ENCODE measurements at places on chromosomes 5 and 9.

- DNase-seq, result no peak
Measured at GRCh38 chr5:33675958-33676464, 215.8 kb downstream of the ADAMTS12 start.

- no peak for DNase-seq
Measured at GRCh38 chr5:94268226-94268625, 350.2 kb downstream of the KIAA0825 start.

GRCh38 chr9:20562051-20562450, 60.2 kb downstream of the MLLT3 start:
- DNase-seq, result no peak

DNA sequence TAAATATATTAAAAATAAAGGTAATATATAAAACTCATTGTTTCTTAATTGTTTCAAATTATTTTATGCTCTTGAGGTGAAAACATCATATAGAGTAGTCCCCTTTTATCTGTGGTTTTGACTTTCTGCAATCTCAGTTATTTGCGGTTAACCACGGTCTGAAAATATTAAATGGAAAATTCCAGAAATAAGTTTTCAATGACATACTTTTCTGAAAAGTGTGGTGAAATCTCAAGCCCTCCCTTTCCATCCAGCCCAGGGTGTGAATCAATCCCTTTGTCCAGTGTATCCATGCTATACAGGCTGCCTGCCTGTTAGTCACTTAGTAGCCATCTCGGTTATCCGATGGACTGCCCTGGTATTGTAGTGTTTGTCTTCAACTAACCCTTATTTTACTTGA, 546.7 kb upstream of the DMAC1 start:
- DNase-seq, result no peak

DNA sequence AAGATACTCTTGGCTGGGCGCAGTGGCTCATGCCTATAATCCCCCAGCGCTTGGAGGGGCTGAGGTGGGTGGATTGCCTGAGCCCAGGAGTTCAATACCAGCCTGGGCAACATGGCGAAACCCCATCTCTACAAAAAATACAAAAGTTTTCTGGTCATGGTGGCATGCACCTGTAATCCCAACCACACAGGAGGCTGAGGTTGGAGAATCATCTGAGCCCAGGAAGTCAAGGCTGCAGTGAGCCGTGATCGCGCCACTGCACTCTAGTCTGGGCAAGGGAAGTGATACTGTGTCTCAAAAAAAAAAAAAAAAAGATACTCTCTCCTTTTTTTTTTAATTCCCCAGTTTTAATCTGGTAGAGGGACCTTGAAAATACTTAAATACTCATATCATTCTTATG, 15.0 kb downstream of the ANKRD33B start:
- DNase-seq, result no peak

GRCh38 chr9:109794361-109795012, 14.5 kb downstream of the PALM2AKAP2 start:
- DNase-seq, result peak; percentile 5

GRCh38 chr5:134586866-134587524, 45.6 kb downstream of the SAR1B start:
- DNase-seq, result peak; percentile 83

GRCh38 chr5:174397206-174397605, 327.2 kb upstream of the MSX2 start:
- no peak for DNase-seq

GRCh38 chr5:172479034-172479783, 24.9 kb upstream of the SH3PXD2B start:
- DNase-seq, result peak; percentile 81

DNA sequence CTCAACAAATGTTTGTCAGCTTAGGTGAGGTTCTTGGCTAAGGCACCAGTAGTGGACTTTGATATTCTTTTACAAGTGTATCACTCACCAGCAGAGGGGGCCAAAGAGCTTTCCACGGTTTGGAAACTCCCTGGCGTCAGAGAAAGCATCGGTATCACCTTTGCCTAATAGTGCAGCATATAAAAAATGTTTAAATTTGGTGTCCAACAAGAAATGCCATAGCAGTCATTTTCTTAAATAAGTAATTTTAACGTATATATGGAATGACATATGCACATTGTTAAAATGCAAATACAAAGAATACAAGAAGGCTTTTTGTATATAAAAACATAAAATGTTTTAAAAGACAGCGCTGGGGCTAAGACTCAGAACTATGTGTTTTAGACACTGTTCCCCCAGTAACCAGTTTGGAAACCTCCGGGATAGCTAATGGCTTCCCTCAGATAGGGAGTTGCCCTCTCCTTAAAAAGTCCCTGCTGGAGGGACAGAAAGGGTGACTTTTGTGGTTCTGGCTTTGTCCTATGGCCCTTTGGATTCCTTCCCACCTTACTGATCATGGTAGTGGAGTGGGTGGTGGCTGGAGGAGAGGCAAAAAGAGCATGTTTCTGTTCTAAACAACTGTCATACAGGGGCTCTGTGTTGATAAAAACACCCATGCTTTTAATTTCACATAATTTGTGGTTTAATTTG, 124.6 kb downstream of the GPBP1 start:
- DNase-seq, result peak; percentile 82

GRCh38 chr5:124453221-124454051, 293.0 kb downstream of the ZNF608 start:
- DNase-seq, result no peak

DNA sequence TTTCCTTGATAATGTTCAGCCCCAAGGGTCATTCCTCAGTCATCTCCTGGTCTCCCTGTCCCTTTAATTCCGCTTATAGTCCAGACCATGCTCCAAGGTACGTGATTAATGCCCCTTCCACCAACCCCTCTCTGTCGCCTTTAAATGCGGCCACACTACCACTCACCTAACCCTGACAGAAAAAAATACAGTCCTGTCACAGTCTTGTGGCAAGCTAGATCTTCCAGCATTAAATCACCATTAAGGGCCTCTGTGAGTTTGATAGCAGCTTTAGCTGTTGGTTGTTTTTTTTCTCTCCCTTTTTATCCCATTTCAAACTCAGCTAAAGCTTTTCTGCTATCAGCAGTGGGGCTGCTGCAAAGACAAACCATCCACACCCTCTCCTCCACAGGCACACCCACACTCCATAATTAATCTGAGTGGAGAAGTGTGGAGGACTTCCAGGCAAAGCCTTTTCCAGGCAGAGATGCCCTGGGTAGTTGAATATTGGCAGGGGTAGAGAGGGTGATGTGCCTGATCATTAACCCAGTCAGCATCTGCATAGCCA, 522.7 kb upstream of the CLINT1 start:
- DNase-seq, result no peak

GRCh38 chr9:133428617-133429101, 6.5 kb downstream of the ADAMTS13 start:
- peak; percentile 40 for DNase-seq

- no peak for DNase-seq
Measured at GRCh38 chr5:86129009-86129408, 488.7 kb upstream of the COX7C start.

DNA sequence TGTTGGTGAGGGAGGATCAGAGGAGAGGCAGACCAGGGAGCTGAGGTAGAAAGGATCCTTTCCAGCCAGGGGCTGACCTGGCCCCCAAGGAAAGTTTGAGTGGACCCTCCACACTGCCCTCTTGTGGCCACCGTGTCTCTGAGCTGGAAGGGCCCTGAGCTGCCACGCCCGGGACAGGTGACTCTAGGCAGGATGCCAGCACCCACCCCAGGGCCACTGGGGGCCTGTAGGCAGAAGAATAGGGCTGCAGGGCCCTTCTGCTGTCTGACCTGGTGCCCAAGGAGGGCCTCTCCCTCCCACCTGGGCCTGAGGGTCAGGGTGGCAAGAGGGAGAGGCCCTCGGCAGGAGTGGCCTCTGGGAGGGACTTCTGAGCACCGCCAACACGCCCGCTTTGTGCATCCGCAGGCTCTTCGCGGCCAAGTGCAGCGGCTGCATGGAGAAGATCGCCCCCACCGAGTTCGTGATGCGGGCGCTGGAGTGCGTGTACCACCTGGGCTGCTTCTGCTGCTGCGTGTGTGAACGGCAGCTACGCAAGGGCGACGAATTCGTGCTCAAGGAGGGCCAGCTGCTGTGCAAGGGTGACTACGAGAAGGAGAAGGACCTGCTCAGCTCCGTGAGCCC, 76.8 kb downstream of the LMX1B start:
- DNase-seq, result no peak

- no peak for DNase-seq
Measured at GRCh38 chr9:116806075-116806474, 119.0 kb downstream of the TRIM32 start.

DNA sequence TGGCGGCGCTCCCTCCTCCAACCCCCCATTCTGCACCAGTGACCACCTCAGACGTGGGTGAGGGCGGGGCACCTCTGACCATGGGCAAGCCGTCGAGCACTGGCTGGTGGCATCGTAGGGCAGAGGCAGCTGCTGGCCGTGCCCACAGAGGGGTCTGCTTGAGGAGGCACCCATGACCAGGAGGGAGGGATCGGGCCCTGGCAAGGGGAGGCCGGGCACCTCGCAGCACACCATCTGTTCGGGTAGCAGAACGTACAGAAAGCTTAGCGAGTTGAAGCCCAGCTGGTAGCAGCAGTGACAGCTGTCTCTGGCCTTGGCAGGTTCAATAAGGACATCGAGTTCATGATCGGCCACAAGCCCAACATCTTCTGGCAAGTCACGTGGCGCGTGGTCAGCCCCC, 4.3 kb upstream of the SLC6A18 start:
- DNase-seq, result no peak

- no peak for DNase-seq
Measured at GRCh38 chr5:141708016-141708415, 26.0 kb upstream of the ARAP3 start.

GRCh38 chr5:146340260-146341081, 1.8 kb downstream of the POU4F3 start:
- peak; percentile 50 for DNase-seq

GRCh38 chr5:31237174-31237573, 43.7 kb downstream of the CDH6 start:
- peak; percentile 75 for DNase-seq

DNA sequence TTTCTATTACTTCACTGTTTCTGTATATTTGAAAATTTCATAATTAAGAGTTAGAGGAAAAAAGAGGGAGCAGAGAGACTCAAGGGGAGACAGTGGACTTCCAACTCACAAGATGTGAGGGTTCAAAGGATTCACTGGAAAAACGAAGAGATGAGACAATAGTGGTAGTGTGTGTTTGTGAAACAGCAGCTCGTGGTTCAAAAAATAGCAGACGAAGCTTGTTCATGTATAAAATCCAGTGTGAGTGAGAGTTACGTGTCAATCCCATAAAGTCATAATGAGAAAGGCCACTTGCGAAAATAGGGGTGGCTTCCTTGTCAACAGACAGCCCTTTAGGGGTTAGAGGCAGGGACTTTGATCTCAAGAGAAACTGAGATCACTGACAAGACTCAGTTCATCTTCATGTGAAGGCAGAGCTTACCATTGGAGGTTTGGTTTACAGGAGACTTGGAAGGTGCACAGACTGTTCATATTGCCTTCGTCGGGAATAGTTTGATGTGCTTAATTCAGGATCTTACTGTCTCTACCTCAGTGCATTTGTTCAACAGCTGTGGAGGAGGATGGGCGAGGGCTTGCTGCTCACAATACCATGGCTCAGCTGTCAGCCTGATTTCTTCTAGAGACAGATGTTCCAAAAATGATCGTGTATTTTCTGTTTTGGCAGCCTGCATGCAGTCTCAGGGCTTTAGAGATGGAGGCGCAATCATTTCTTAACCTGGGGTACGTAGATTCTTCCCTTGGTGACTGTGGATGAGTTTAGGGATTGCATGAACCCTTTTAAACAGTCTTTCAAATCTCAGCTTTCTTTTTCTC, 105.7 kb upstream of the KLF9 start:
- DNase-seq, result no peak

DNA sequence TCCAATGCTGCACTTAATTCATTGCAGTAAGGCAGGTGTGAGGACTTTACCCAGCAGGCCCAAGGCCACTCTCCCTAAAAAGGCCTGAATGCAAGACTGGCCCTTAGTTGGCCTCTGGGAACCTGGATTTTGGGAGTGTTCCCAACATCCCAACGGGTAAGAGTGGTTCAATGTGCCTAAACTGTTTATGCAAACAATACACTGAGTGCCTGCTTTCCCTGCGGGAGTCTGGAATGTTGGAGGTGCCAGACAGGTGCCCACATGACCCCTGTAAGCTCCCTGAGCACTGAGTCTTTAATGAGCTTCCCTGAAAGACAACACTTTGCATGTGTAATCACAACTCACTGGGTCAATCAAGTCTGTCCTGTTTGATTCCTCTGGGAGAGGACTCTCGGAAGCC, 37.4 kb downstream of the NSUN2 start:
- no peak for DNase-seq

- no peak for DNase-seq
Measured at GRCh38 chr9:132773093-132773492, 102.8 kb downstream of the GTF3C4 start.

DNA sequence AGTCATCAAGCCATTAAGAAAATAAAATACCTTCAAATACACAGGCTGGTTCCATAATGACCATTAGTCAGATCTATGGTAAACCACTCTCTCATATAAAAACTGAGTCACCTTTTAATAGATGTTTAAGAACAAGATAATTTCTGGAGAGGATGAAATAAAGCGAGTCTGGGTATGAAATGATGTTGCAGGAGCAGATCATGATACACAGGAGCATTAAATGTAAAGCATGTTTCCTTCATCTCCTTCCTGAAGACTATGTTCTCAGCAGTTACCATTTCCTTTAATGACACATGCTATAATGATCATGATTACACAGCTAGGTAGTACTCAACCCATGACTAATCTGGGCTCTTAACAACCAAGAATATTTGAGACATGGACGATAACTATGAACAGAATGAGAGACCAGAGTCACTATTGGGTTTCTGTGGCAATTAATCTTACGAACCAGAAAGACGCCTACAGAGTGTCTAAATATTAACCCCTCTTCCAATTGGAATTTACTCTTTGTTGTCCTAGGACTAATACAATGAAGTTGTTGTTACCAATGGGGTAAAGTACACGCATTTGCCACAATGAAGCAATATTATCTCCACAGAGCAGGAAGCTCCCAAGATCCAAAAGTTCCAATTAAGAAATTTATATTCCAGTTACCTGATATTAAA, 105.6 kb downstream of the NR6A1 start:
- peak; percentile 72 for DNase-seq

DNA sequence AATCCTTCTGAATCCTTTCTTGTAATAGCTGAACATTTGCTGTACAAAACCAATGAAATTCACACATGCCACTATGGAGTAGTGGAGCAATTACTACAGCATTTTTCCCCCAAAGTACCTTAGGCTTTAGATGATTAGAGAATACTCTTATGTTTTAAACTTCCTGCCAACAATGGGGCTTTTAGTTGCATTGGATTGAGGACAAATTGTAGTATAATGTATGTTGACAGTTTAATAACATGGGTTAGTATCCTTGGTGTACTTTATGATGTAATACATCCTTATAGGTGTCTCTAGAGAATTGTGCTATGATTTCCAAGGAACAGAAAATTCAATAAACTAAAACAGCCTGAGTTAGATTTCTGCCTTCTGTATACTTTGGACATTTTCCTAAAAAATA, 422.7 kb upstream of the GRAMD2B start:
- no peak for DNase-seq

DNA sequence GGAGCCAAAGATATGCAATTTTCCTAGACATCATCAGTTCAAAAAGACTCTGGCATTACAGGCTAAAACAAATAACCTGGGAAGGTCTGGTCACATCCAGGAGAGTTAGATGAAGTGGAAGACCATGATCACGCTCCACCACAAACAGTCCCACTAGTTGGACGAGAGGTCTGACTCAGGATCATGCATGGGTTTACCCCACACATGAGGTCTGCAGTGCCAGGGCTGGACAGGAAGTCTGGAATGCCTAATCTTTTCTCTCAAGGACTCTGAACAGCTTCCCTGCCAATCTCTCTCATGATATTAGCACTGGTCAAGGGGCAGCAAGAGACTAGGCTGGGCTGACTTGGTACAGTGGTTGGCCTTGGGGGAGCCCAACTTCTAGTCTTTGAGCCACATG, 7.1 kb downstream of the PRUNE2 start:
- DNase-seq, result no peak
